ENCODE measurements at places on chromosomes 4 and X.

GRCh38 chrX:118553042-118553710, 57.6 kb downstream of the DOCK11 start:
- DNase-seq: no peak

GRCh38 chrX:48802905-48803200, 986 bp downstream of the HDAC6 start:
- peak; percentile 3 for DNase-seq

DNA sequence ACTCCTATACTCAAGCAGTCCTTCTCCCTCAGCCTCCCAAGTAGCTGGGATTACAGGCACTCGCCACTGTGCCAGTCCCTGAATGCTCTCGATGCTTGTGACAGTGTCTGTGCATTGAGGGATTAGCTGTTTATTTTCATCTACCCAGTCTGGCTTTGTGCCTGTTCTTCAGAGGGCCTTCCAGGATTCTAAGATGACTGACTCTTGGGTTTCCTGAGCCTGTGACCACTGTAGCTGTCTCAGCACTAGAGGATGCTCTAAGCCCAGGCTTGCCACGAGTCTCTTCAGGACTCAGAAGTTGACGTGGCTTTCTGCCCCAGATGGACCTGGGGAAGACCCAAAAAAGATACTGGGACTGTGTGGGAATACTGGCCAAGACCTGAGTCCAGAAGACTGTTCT, 201.4 kb downstream of the ARHGAP10 start:
- peak; percentile 15 for DNase-seq

DNA sequence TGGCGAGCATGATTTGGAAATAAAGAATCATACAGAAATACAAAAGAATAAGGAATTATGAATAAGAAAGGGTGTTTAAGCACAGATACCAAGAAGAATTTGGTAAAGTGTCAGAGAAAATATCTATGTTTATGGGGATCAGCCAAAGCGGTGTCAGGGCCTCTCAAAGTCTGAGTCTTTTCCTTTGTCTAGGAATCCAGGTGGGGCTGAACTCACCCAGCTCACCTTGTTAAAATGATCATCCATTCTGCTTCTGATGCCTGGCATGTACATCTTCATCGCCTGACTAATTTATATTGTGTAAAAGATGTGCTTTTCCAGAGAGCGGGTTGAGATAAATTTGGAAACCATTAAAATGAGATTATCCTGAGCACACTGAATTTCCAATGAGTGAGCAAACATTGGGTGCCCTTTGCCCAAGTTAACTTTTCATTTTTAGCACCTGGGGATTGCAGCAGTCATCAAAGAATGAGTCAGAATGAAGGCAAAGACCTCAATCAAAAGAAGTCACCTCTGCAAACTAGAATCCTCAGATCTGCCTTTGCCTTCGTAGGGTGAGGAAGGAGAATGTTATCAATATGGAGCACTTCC, 141.9 kb upstream of the ANXA3 start:
- DNase-seq: no peak

GRCh38 chr4:24582235-24582832, 2.0 kb downstream of the DHX15 start:
- no peak for DNase-seq

DNA sequence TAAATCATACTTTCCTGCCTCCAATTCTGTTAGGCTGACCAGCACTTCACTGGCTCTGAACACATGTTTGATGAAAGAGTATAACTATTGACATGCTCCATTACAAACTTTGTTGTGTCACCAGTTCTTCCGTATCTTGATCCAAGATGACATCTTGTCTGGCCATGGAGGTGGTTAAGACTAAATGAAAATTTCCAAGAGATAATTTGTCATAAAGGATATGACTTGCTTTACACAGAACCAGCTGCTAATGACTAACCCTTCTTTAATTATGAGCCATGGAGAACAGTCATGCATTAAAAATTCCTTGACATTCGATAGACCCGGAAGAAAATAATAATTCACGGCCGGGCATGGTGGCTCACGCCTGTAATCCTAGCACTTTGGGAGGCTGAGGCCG, 17.7 kb upstream of the N4BP2 start:
- peak; percentile 60 for DNase-seq

DNA sequence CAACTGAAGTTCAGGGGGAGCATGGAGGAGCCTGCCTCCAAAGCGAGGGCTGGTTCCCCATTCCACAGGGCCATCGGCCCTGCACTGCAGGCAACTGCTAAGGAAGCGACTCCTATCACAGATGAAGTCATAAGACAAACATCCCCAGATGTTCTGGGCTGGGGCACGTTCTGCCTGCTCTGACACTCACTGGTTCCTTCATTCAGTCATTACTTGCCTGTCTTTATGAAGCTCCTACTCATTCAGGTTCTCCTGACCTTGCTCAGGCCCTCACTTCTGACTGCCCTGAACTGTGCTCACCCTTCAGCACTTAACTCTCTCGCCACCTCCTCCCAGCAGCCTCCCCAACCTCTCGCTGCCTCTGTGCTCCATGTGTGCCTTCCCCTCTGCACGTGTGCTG, 2.5 kb upstream of the SLC2A9 start:
- DNase-seq: no peak

GRCh38 chrX:6898371-6898770, 249.1 kb upstream of the STS start:
- DNase-seq: no peak

- no peak for DNase-seq
Measured at GRCh38 chrX:20060961-20061748, 55.6 kb downstream of the MAP7D2 start.

DNA sequence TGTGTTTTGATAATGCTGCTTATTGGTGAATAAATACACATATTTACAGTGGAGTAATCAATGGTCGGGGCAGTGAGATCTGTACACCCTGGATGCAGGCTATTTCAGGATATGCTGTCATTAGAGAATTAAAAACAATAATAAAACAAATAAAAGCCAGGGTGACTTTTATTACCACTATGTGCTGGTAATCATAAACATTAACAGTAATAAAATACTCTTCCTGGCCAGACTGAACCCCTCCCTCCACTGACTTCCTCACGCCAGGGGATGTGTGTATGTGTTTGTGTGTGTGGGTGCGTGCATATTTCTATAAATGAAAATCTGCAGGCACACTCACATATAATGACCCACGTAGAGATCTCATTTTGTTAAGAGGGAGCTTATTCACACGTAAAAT, 98.0 kb upstream of the MAP9 start:
- no peak for DNase-seq

DNA sequence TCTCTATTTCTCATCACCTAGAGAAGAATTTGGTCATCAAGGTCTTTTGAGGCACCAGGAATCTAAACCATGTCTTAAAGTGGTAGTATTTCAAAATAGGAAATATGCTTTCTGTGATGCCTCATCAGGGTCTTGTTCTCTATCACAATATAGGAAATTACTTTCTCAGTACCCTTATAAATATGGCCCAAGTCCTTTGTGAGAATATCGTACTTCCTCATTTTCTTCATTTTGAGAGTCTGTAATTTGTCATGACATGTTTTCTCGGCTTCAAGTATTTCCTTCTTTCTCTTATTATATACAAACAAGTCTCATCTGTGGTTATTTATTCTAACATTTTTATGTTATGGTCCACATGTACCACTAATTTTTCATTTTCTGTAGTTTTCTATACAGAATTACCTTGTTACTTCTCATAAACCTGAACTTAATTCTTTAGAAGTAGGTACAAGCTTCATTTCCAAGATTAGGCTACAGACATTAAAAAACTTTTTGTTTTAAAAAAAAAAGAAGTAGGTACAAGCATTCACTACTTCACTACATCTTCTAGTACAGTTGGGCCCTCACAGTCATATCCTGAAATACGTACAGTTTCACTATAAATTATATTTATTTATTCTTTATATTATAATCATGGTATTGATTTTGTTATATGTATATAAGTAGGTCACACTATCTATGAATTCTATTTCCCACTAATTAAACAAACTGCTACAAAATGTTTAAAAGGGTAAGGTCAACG, 54.4 kb downstream of the KLHL13 start:
- DNase-seq: no peak

DNA sequence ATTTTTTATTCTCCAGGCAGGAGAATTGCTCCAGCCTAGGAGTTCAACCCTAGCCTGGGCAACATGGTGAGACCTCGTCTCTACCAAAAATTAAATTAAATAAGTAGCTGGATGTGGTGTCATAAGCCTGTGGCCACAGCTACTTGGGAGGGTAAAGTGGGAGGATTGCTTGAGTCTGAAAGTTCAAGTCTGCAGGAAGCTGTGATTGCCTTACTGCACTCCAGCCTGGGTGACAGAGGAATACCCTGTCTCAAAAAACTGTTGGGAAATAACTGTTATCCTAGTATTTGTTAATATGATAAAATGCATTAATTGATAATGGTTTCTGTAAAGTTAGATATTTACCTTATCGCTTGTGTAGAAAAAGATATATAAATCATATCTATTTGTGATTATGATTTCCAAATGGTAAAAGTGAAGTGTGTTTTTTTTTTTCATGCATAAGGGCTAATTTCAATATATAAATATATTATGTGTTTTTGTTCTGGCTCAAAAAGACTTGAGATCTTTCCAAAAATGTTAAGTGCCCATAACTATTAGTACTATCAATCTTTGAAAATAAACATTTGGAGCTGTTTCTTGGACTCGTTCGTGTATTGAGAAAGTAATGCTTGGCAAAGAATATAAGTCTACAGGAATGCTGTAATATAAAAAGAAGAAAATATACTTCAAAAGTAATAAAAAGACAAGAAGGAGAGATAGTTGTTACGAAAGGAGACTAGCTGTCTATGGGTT, 396.6 kb downstream of the ADGRL3 start:
- DNase-seq: no peak

DNA sequence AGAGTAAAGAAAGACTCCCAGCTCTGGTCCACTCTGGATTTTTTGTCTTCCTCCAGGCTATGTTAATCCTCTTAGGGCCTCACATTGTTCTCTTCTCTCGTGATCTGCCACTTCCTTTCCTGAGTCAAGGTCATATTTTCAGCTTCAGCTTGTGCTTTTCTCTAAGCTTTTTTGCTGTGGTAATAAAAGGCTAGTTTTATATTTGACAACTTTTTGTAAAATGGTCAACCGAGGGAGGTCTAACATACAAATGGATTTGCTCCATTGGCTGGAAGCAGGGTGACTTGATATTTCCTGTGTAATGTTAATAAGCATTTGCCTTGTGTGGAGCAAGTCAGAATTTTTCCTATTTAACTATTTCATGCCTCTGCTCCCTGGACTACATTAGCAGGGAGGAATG, 239.7 kb downstream of the RAB28 start:
- DNase-seq: no peak

GRCh38 chrX:111411983-111412382, at the start of gene DCX:
DCX (minus strand) TSS chrX:111412192; CDS start chrX:111410398, 1,794 bp downstream.
- no peak for DNase-seq

- no peak for DNase-seq
Measured at GRCh38 chrX:136487647-136488046, at the start of gene BRS3. BRS3 (plus strand) TSS chrX:136487947; CDS start chrX:136488115, 168 bp downstream.

DNA sequence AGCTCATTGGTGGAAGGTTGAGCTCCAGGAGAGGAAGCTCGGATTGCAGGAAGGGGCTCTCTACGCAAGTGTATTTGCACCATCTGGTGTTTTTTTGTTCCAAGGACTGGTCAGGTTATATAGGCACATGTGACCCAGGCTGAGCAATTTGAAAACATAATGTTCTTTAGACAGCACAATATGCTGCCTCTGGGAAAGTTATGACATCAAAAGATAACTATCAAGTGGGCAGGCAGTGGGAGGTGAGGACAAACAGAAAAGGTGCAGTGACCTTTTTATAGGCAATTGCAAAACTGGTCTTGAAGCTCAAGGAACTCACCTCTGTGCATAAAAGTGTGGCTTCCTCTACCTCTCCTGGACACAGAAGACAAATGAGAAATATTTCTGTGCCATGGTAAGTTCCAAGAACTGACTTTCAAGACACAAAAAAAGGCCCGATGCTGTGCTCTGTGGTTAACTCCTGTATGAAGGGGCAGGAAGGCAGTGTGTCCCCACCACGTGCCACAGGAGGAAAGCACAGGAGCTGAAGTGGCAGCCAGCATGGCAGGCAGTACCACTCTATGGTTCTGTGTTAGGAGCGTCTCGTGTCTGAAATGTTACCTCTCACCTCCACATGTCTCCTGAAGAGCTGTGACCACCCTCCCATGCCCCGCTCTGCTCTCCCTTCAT, 128.6 kb downstream of the SHROOM3 start:
- no peak for DNase-seq

- no peak for DNase-seq
Measured at GRCh38 chr4:40848251-40848650, 98.5 kb downstream of the NSUN7 start.

- peak; percentile 35 for DNase-seq
Measured at GRCh38 chr4:159071178-159071968, 31.5 kb upstream of the RAPGEF2 start.

GRCh38 chr4:146442801-146443200, 78.9 kb downstream of the SLC10A7 start:
- peak; percentile 31 for DNase-seq

GRCh38 chr4:105909787-105910281, 14.6 kb downstream of the NPNT start:
- DNase-seq: no peak

- DNase-seq: no peak
Measured at GRCh38 chr4:148162519-148162918, 279.7 kb downstream of the NR3C2 start.

- DNase-seq: no peak
Measured at GRCh38 chrX:53616946-53617345, 69.6 kb downstream of the HUWE1 start.

DNA sequence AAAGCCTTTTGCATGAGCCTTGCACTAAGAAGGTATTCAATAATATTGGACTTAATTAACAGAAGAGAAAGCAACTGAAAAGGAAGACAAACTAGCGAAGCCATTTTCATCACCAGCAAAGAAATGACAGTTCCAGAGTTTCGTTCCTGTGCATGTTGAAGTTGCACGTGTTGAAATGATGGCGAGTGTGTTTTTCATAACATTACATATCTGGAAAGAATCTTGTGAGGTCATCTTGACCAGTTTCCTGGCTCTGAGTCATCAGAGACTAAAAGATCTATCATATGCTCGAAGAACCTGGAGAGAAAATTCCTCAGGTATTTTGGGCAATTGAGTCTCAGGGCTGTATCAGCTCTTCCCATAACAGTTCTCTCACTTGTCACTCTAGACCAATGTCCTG, 106.2 kb upstream of the MAML3 start:
- peak; percentile 89 for DNase-seq

GRCh38 chrX:28321286-28321685, 266.0 kb upstream of the IL1RAPL1 start:
- DNase-seq: no peak

GRCh38 chr4:99610605-99611175, 36.1 kb downstream of the MTTP start:
- DNase-seq: peak; percentile 10

- peak; percentile 23 for DNase-seq
Measured at GRCh38 chrX:118373538-118373937, 27.6 kb downstream of the WDR44 start.

Measured in cardiac fibroblast (primary cell).